ENCODE measurements at places on chromosomes 12 and 14.

DNA sequence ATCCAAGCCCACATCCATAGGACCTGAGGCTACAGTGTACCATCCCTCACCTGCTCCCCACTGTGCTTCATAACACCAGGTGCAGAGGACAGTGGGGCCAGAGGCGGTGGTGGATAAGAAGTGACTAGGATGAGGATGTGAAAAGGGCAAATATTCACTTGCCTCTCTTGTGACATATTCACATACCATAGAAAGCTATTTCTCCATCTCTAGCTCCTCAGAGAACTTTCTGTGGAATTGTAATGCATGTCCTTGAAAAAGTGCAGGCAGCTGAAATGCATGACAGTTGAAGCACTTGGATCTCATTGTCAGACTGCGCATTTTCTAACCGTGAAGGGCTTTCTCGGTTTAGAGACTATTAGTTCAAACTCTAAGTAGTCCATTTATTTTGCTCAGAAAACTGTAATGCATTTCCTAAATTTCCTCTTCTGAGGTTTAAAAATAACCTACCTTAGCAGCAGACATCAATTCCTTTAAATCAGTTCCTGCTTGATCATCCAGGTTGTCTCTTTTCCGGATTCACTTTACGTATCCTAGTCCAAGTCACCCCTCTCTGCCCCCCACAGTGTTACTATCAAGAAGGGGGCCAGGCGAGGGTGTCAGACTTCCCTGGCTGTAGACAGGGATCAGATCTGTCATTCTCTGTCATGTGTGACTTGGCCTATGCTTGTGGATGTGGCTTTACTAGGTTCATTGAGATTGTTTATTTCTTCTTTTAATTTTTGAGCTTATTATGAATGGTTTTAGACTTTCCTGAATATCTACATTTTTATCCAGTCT, 984.0 kb upstream of the TMEM132C start:
- no peak for DNase-seq

- DNase-seq = no peak
Measured at GRCh38 chr12:80241576-80242273, 142.4 kb downstream of the OTOGL start.

DNA sequence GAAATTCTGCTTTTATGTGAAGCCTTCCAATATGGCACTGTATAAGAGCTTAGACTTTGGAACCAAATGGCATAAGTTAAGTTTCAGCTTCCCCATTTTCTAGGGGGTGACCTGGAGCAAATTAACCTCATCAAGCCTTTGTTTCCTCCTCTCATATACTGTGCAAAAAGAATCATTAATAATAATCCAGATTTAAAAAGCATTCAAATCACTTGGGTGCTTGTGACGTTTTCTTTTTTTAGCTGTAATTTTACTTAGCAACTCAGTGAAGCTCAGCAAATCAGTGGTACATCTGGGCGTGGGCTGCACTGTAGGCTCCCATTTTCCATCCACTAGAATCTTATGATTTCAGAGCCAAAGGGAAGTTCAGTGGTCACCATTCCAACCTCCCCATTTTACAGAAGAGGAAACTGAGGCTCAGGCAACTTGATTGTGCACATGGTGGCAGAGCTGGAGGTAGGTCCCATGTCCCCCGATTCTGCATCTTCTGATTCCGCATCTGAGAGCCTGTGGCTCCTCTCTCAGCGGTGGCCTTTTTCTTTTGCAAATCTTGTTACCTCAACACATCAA, 131.2 kb downstream of the SNAPC1 start:
- DNase-seq = no peak

DNA sequence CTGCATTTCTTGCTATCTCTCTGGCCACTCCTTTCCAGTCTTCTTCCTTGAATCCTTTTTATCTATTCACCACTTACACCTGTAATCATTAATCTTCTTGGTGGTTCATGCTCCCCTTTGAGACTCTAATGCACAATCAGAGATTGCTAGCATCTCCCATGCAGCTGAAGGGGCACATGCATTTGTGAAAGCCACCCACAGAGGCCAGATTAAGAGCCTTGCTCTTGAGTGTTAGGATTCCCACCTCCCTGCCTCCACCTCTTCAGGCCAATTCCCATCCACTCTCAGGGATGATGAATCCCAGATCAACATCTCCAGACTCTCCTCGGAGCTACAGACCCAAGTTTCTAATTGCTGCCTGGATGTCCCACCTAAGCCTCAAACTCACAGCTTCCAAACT, 19.4 kb upstream of the KRT18 start:
- no peak for DNase-seq

GRCh38 chr12:80701388-80701787, 6.0 kb upstream of the MYF6 start:
- no peak for DNase-seq

- peak; percentile 13 for DNase-seq
Measured at GRCh38 chr12:8018666-8019581, 13.6 kb upstream of the FOXJ2 start.

- no peak for DNase-seq
Measured at GRCh38 chr14:40269436-40269835, 837.2 kb upstream of the FBXO33 start.

- DNase-seq = no peak
Measured at GRCh38 chr14:22870811-22871223, 723 bp upstream of the LRP10 start.

- DNase-seq = no peak
Measured at GRCh38 chr12:107525063-107525718, 160.4 kb upstream of the PWP1 start.

GRCh38 chr12:130155416-130156073, 6.7 kb upstream of the FZD10 start:
- no peak for DNase-seq

DNA sequence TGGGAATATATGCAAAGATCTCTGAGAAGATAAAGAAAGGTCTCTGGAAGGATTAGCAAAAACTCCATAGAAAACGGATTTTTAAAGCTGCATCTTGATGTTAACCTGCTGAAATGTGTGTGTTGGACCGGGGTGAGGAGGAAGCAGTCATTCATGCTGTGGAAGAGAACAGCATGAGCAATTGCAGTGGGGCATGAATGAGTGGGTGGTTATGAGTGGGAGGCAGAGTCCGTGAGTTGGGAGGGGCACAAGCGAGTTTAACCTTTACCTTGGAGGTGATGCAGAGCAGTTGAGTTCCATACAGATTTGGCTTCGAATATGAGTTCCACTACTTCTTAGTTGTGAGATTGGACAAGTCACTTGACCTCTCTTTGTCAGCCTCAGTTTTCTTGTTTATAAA, 29.4 kb upstream of the GALNT8 start:
- DNase-seq = no peak

DNA sequence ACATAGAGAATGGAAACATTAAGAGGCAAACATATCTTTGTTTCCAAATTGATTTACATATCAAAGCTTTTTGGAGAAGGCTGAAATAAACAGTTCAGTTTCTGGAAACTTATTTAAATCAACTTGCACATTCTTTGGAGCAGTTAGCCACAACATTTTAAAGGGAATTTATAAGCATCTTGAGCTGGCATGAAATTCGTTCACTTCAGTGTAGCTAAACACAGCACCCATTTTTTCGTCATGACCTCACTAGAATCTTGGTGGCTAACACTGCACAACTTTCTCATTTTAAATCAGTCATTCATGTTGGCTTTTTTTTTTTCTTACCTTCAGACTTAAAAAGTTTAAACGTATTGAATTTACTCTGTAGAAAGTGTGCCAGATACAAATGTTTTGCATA, 1139.9 kb upstream of the FLRT2 start:
- no peak for DNase-seq

DNA sequence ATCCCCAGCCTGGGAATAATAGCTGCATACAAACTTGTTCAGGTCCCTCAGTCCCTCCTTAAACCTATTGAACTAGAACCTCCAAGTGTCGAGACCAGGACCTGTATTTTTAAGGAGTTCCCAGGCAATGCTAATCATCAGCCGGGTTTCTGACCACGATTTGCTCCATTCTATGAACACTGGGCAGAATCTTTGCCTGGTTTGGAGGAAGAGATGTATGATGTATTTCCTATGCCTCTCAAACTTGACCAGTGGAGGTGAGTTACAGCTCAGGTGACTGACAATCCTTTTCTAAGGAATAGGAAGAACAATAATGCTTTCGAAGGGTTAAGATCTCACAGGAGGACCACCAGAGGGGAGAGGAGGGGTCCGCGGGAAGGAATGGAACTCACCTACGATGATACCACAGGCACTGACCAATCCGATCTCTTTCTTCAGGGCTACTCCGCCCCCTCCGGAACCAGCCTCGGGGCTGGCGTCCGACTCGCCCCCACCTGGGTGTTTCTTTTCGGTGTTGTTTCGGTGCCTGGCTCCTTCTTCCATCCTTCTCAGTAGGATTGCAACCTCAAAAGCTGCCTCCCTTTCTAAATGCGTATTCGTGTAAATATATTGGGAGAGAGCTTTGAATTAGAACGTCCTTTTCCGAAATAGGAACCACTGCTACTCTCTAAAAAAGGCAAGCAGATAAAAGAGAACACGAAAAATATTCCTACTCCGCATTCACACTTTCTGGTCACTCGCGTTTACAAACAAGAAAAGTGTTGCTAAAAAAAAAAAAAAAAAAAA, 895 bp downstream of the SLC7A8 start:
- DNase-seq = peak; percentile 36

- DNase-seq = no peak
Measured at GRCh38 chr14:22046063-22046462, 372.4 kb upstream of the OR4E1 start.

DNA sequence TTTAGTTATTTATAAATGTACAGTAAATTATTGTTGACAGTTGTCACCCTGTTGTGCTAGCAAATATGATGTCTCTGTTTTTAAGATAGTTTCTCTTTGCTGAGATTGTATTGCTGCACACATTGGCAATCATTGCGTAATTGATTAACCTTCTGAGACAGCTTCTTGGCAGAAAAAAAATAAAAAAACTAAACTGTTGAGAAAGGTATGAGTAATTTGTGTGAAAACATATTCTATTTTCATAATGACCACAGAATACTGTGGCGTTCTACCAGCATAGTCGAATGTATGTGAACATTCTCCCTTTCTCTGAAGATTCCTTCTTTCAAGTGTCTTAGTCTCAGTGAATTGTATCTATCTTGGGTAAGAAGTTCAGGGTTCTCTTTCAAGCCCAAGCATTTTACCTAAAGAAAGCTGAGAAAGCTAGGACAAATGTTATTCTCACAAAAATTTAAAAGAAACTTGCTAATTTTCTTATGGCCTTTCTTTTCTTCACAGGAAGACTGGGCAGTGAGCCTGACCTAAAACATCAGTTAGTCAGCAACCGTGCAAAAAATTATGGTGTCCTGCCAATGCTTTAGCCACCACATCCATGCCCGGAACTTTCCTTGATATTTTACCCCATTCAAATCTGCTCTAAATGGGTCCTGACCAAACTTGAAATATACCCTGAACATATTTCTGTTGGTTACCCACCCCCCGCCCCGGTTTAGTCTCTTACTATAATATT, 69.0 kb upstream of the REP15 start:
- DNase-seq = no peak

DNA sequence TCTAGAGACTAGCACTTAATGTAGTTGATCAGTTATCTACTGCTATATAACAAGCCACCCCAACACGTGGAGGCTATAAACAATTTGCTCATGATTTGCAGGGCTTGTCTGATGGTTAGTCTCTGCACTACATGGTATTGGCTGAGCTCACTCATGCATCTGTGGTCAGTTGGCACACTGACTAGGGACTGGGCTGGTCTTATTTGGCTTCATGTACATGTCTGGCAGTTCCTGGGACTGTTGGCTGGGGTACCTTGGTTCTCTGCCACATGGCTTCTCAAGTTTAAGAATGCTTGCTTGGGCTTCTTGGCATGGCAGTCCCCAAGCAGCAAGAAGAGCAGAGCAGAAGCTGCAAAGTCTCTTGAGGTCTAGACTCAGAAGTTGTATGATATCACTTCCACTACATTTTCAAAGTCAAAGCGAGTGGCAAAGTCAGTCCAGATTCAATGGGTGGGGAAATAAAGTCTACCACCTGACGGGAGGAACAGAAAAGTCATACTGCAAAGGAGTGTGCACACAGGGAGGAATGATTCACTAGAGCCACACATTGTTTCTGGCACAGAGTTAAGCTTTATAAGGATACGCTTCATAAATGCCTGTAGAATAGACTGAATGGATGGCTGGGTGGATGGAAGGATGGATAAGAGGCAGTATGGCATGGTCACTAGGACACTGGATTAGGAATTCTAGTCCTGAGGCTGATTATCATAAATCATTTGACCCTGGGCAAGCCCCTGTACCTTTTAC, 44.8 kb upstream of the PTHLH start:
- DNase-seq = no peak

DNA sequence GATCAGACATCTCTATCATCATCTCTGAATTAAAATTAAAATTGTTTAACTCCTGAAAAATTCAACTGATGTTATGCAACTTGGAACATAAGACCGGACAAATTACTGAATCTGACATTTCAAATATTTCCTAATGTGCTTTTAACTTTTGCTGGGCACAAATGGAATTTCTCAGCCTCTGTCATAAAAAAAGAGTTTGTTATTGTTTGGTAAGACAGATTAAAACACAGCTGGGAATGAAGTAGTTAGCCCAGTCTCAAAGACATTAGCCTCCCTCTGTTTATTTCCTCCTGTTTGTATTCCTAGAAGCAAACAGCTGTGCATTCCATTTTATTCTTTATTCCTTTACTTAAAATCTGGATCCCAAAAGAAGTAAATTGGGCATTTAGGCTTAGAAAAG, 29.4 kb downstream of the PLEKHA5 start:
- no peak for DNase-seq

GRCh38 chr14:70706177-70706576, 64.5 kb downstream of the TTC9 start:
- no peak for DNase-seq

GRCh38 chr14:65077318-65077717, 25.0 kb downstream of the MAX start:
- no peak for DNase-seq

GRCh38 chr12:102426599-102427542, 53.5 kb downstream of the IGF1 start:
- no peak for DNase-seq

GRCh38 chr12:20513189-20513588, 144.9 kb downstream of the PDE3A start:
- no peak for DNase-seq

GRCh38 chr14:44297437-44297836, 209.6 kb downstream of the FSCB start:
- DNase-seq = no peak
